NCI-H1048 (cell line): ENCODE measurements at places on chromosomes 6 and 20.

GRCh38 chr6:32977272-32977952, 9.0 kb downstream of the BRD2 start:
- DNase-seq, result no peak

- no peak for DNase-seq
These were observed 28.4 kb downstream of the LHFPL5 start for GRCh38 chr6:35833536-35833935.

GRCh38 chr6:130035211-130035610, 16.8 kb downstream of the L3MBTL3 start:
- DNase-seq, result no peak

DNA sequence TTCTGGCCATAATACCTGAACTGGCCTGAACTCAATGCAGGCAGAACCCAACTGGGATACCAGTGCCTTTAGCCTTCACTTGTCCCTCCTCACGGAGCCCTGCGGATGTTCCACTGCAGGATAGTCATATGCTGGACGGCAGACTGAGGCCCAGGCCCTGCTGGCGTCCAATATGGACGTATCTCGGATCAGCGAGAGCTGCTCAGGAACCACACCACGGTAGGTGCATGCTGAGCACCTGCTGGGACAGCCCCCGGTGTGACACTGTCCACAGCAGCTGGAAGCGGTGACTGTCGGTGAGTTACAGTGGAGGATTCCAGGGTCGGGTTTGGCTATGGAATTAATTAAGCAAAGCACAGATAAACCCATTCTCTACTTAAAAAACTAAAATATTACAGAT, 48.7 kb downstream of the PSMG4 start:
- DNase-seq, result no peak

DNA sequence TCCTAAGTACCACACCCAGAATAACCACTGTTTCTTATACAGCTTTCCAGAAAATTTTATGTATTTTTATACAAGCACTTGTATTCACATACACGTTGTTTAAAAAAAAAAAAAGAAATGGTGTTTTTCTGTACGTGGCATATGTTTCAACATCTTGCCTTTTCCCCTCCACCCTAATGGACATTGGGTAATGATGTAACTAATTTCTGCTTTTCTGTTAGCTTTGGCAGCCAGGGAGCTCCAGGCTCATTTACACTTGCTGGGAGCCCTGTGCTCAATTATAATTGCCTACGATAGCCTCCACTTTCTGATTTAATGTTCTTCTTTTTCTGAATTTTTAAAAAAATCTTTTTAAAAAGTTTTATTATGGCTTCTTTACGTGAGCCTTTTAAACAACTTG, 352.4 kb downstream of the UTRN start:
- no peak for DNase-seq

DNA sequence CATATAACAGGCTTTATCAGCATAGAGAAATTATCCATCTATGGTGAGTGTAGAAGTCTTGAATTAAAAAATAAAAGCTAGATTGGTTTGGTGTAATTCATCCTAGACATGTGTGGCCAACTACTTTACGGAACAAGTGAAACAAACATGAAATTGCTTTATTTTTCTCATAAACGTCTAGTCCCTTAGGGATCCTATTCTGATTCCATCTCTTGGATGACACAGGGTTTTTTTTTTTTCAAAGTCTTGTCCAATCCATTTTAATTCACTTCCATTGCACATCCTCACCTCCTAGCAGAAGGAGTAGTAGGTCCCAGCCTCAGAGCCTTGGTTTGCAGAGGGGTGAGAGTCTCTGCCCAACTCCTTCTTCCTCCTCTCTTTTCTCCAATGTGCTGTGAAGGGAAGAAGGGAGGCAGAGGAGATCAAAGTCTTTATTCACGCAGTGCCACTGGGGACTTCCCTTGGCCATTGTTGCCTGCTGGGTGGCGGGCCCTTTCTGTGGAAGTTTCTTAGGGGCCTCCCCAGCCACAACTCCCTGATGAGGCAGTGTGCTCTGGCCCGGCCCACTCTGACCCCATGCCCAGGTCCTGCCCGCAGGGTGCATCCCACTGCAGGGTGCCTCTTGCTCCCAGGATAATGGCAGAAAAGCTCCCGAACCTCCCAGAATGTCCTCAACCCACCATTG, 104.4 kb upstream of the SNX9 start:
- no peak for DNase-seq
